ENCODE measurements at places on chromosomes 11 and 22.

DNA sequence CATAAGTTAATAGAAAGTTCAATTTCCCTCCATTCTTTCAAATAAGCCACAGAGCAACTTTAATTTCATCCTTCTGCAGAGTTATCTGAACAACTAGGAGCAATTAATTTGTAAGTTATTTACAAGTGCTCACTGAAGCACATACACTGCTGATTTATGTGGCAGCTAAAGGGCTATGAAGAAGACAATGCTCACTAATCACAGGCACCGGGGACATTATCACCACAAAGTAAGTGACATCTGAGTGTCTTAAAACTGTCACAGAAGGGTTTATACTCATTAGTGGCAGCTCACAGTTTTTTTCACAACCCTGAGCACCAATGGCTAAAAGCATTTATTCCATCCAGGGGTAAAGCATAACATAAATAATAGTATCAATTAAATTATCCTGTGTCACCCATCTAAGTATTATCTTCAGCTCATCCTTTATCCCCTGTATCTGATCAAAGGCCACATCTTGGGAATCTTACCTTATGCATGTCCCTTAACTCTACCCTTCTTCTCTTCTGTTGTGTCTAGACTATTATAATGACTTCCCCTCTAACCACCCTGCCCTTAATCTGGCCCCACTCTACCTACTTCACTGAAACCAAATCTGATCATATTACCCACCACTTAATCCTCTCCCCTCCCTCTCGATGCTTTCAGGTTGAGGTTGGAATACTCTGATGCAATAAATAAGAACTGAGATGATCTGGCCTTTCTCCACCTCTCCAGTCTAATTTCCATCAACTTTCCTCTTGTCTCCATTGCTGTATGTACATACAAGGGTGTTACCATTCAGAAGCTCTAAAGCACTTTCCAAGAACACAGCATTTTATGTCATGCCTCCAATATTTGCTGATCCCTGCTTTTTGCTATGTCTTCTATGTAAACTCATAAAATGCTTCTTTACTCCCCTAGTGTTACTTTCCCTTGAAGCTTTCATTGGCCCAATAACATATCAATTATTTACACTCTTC is 252.7 kb downstream of the CASP12 start:
- no peak for DNase-seq

DNA sequence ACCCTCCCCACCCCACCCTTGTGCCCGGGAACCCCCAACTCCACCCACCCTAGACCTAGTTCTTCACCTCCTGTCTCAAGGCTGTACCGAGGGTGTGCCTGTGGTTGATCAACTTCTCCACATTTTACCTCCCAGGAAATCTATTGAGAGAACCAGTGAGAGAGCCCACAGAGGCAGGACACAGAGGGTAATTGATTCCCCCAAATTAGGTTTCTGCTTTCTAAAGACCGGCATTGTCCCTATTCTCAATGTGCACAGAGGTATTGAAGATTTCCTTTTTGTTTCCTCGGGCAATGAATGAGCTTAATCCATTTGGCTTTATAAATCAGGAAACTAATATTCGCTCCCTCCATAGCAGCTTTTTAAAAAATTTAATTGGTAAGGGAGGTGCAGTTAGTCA is 6.0 kb upstream of the LMO1 start:
- DNase-seq = no peak

GRCh38 chr11:64926689-64927088 is 2.2 kb downstream of the PPP2R5B start:
- no peak for DNase-seq

- DNase-seq = no peak
These were observed 34.2 kb downstream of the SOX6 start for GRCh38 chr11:16322190-16322589.

GRCh38 chr11:59172345-59173079 is 580 bp downstream of the DTX4 start:
- peak; percentile 19 for DNase-seq

GRCh38 chr11:83292709-83293456 is 6.7 kb upstream of the CCDC90B start:
- DNase-seq = no peak

- no peak for DNase-seq
These were observed 8.9 kb upstream of the TMEM9B start for GRCh38 chr11:8973121-8973520.

DNA sequence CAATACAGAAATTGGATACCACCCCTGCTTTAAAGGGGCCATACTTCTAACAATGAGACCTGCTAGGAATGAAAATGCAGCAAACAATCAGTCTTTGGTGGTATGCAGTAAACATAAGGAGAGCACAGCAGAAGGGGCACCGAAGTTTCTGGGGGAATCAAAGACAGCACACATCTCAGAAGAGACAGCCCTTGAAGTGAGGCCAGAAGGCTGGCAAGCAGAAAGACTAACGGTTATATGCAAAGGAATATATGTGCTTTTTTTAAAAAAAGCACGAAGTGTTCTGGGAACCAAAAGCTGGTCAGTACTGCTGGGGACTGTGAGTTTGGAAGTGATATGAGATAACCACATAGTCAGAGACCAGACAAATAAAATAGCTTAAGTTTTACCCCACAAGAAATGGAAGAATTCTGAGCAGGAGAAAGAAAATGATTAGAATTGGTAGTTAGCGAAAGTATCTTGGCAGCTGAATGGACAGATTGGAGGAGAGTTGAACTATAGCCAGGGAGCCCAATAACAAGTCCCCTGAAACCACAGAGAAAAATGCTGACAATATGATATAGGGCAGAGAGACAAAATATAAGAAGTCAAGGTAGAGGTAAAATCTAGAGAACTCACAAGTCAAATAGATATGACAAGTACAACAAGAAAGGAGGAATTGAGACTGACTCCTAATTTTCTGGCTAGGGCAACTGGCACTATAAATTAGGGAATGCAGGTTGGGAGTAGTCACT is 125.7 kb downstream of the MRTFA start:
- no peak for DNase-seq

DNA sequence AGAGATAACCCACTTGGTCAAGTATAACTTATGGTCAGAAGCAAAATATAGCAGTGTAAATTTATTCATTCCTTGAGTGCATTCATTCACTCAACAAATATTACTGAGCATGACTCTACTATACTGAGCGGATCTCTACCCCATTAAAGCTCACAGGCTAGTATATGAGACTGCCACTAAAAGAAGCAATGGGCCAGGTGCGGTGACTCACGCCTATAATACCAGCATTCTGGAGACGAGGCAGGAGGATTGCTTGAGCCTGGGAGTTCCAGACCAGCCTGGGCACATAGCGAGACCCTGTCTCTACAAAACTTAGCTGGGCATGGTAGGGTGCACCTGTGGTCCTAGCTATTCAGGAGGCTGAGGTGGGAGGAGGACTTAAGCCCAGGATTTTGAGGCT is 197.6 kb upstream of the BLID start:
- no peak for DNase-seq

- DNase-seq = no peak
These were observed 25.8 kb downstream of the DDIAS start for GRCh38 chr11:82927264-82927880.

DNA sequence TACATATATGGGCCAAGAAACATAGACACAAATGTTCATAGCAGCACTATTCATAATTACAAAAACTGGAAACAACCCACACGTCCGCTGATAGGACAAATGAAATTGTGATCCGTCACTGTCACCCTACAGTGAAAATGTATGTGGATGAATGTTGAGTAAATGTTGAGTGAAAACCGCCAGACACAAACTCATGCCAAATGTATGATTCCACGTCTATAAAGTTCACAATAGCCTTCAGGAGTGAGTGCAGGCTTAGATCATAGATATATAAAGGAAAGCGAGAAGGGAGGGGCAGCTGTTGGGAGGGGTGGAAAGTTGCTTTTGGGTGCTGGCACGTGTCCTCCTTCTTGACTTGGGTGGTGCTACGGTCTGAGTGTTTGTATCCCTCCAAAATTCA is 33.6 kb downstream of the DBX1 start:
- no peak for DNase-seq

DNA sequence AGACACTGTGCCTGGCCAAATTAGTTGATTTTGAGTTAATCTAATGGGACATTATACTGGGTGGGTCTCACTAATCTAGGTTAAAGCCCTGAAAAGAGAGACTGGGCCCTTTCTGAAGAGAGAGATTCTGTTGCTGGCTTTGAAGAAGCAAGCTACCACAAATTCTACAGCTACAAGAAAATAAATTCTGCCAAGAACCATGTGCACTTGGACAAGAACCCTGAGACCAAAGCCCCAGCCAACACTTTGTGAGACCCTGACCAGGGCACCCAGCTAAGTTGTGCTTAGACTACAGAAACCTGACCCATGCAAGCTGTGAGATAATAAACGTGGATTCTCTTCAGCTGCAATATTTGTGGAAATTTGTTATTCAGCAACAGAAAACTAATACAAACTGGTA is 20.1 kb upstream of the SPON1 start:
- no peak for DNase-seq

- no peak for DNase-seq
These were observed 27.8 kb upstream of the ROBO3 start for GRCh38 chr11:124837491-124837856.

DNA sequence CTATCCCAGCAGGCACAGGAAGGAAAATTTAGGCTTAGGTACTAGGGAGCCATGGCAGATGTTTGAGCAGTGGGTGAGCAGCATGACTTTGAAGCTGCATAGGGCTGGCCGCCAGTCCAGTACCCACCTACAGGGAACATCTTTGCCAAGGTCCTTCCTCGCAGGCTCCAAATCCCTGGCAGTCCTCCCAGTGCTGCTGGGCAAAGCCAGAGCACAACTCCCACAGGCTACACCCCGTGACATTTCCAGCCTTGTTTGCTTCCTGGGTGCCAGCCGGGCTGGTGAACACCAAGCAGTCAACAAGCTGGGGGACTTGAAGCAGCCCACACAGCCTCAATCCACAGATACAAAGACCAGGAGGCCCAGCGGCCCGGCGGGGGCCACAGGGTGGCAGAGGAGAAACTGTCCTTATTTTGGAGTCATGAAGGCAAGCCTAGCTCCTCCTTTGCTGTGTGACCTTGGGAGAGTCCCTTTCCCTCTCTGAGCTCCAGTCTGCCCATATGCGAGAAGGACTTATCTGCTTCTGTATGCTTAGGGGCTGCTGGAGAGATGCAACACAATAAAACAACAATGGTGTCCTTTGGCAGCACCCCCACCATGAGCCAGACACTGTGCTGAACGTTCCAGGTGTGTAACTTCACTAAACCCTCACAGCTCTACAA is 28.0 kb downstream of the TPST2 start:
- no peak for DNase-seq

GRCh38 chr11:102709201-102709945 is 3.8 kb upstream of the MMP27 start:
- no peak for DNase-seq

DNA sequence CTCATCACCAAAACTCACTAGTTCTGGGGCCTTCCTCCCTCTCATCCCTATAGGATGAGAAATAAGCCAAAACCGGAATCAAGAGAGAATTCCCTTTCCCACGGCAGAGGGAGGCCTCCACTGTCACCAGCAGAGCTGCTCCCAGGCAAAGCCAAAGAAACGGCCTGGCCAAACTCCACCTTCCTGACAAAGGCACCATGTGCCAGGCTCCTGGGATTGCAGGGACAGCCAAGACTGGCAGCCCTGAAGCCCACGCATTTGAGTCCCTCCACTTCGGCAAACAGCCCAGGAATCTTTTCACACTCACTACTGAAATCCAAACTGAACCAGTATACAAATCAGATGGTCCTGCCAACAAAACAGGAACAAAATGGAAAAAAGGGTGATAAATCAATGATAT is 6.1 kb downstream of the SMCO4 start:
- DNase-seq = no peak
